ENCODE measurements at places on chromosomes 5 and 9. TPM values are rescaled to one million over a fixed set of nuclear protein-coding genes. Genes with fewer than 3 reads are reported as not detected.

The ADGRV1 gene
- total RNA-seq = 4.4 TPM

- DNase-seq = no peak
Measured at GRCh38 chr5:179118338-179118737, 58.2 kb downstream of the ZNF354C start.

DNA sequence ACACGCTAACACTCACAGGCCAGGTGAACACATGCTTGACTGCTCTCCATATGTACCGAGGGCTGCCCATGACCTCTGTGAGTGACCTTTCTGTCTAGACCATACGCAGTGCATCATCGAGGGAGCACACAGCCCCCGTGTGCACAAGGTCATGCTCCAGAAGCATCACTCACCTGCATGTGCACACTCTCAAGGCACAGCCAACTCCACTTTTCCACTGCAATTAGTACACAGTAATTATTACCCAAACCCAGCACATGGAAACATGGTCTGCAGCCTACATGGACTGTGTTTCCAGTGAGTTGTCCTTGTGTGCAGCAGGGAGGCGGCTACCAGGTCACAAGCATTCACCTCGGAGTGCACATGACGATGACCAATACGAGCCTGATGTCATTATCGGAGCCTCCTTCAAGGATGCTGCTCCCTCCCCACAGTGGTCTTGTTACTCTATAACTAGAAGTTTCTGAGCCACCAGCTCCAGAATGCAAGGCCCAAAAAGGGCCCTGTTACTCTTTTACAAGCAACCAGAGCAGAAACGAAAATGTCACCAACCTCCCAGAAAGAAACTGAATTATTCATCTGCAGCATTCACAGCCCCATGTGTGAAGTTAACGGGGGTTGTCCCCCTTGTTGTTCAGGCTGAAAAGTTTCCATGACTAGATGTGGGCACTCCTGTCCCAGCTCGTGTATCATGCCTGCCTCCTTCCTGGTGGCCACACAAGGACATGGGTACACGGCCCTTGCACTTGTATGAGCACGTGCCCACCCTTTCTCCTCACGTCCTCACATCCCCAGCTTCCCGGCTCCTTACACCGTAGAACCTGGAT lies 31.2 kb downstream of the SEMA4D start:
- no peak for DNase-seq

DNA sequence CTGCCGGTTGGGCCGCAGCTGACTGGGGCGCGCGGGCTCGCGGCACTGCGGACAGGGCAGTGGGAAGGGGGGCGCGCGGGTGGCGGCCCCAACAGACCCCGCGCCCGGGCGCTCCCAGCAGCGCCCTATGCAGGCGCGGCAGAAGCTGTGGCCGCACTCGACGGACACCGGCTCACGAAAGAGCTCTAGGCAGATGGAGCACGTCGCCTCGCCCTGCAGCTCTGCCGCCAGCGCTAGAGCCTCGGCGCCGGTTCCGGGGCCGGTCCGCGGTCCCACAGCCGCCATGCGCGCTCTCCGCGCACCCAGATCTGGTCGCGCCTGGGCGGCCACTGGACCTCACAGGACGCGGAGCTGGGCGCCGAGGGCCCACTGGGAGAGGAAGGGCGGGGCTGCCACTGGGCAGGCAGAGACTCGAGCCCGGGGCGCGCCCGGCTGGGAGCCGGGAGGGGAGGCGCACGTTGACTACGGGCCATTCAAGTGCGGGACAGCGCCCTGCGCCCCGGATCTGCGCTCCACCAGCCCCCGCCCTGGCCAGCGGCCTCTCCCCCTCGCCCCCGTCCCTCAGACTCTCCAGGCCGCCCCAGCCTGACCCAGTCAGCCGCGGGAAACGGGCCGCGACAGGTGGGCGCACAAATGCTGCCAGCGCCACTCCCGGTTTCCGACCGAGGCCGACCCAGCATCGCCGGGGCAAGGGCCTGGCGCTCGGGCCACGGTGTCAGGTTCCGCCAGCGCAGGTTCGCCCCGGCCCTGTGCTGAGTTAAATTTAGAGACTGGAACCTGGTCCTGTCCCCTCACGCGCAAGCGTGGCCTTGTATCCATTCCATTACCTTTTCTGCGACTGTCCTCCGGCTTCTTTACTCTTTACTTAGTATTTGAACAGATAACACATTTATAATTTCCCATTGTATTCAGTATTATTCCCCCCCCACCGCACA lies at the start of gene TRIM7:
Gene TRIM7 (minus strand): TSS at position 371 of the 935 bp plus-strand sequence. CDS start 86 bp downstream, at position 285.
- DNase-seq = peak; percentile 75

DNA sequence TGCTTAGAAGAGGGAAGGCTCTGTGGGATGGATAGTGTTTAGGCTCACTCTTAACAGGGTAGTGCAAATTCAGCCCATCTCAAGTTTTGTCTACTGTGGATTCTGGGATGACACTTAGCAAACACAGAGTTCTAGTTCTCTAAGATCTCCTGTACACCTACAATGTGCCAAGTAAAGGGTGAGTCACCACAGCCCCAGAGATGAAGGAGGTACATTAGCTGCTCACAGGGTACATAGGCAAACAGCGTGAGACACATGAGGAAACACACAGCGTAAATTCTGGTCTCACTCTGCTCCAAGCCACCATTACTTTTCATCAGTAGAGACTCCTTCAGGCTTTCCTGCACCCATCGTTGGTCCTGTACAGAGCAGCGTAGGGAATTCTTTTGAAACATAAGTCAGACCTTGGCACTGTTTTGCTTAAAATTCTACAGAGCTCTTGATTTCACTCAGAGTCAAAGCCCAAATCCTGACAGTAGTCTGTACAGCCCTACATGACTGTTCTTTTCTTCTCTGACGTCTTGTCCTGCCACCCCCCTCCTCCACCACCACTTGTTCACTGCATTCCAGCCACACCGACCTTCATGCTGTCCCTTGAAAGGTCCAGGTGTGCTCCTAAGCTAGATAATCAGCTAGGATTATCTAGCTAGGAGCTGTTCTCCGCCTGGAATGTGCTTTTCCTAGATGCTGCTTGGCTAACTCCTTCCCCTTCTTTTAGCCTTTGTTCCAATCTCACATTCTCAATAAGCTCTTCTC lies 8.7 kb downstream of the ASTN2 start:
- no peak for DNase-seq

DNA sequence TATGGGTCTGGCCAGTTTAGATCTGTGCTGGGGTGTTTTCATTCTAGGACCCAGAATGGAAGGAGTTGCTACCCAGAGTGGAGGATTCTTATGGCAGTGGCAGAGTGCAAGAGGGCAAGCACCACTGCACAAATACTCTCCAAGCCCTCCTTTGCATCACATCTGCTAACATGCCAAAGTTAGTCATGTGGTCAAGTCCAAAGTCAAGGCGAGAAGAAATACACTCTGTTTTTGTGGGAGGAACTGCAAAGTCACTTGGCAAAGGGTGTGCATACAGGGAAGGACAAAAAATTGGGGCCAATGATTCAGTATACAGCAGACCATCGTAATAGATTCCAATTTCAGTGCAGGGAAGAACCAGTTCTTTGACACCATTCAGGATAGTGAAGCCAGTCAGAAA lies 43.9 kb upstream of the HMGCS1 start:
- DNase-seq = no peak

The IL13 gene
- total RNA-seq = not detected

GRCh38 chr9:97811533-97812246 lies 41.3 kb upstream of the FOXE1 start:
- DNase-seq = peak; percentile 26

DNA sequence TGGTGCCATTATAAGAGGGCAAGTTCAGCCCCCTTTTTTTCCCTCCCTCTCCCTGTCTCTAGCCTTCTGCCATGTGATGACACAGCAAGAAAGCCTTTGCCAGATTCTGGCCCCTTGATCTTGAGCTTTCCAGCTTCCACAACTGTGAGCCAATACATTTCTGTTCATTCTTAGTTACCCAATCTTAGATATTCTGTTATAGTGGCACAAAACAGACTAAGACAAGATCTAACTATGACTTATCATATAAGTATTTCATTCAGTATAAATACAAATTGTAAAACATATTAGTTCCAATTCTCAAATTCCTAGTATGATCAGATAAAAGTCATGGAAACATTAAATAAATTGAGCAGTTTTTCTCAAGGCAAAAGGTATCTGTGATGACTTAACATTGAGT lies 276.3 kb downstream of the COX7C start:
- DNase-seq = no peak

GRCh38 chr5:74239261-74239660 lies 401.3 kb downstream of the ENC1 start:
- DNase-seq = no peak

GRCh38 chr5:94522117-94522516 lies 96.3 kb downstream of the KIAA0825 start:
- DNase-seq = no peak

GRCh38 chr9:137156567-137157375 lies 13.1 kb downstream of the LRRC26 start:
- no peak for DNase-seq

- DNase-seq = no peak
Measured at GRCh38 chr5:171580502-171581265, 161.2 kb downstream of the FGF18 start.

The PCDHGA11 gene
- total RNA-seq = 2.0 TPM

DNA sequence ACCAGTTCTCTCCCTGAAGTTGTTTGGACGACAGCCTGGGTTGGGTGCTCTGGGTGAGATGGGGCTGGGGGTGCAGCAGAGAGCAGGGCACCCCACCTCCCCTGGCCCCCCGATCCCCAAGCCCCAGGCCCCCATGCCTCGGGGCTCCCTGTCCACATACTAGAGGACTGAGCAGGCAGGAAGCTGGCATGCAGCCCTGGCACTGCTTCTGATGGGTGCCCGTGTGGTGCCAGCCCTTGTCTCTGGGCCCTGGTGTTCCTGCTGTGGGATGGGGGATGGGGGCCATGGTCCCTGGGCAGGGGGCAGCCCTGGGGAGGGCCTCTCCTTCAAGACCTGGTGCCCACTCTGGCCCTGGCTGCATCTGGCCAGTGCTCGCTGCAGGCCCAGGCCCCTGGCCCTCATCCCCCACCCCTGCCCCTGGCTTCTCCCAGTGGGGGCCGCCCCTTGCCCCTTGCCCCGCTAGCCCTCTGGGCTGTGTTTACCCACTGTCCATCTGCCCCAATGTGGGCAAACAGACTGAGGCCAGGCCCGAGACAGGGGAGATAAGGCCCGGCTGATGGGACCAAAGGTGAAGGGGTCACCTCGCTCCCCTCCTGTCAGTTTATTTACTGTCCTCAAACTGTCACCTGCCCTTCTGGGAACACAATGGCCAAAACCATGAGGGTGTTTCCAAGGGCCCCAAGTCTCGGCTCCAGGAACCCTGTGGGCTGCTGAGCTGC lies 67.3 kb upstream of the RXRA start:
- DNase-seq = no peak

DNA sequence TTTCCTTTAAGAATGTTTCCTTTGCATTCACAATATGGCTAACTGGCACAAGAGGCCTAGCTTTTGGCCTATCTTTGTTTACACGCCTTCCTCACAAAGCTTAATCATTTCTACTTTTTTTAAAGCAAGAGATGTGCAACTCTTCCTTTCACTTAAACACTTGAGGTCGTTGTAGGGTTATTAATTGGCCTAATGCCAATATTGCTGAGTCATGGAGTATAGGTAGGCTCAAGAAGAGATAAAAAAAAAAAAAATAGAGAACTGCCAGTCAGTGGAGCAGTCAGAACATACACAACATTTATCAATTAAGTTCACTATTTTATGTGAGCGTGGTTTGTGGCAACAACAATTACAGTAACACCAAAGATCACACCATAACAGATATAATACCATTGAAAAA lies 5.9 kb downstream of the FKBP15 start:
- DNase-seq = no peak

The CNTNAP3 gene
- 0.37 TPM for total RNA-seq

DNA sequence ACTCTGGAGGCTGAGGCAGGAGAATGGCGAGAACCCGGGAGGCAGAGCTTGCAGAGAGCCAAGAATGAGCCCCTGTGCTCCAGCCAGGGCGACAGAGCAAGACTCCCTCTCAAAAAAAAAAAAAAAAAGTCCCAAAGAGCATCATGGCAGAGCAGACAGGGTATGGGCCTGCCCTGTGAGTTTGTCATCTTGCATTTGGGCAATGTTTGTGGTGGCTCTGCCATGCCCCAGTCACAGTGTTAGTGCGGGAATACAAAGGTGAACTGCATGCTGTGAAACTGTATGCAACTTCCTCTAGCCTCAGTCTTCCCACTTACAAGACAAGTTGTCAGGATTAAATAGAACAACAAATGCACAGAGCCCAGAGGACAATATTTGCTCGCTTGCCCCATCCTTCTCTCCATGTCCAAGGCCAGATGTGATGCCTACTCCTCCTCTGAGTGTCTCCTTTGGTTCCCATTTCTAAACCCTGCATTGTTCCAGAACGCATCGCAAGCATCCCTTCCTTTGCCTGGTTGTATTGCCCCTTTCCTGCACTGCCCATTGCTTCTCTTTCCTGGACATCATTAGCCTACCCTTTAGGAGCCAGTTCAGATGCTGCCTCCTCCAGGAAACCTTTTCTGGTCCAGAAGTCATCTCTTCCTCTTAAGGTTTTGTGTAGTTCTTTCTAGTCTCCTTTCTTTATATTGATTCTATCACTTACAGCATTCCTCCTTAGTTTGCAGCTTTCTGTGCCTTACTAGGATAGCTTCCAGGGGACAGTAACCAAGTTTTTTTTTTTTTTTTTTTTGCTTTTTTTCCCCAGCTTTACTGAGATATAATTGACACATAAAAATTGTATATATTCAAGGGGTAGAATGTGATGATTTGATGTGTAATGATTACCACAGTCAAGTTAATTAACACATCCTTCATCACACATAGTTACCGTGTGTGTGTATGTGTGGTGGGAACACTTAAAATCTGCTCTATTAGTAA lies 69.0 kb upstream of the TNFAIP8 start:
- no peak for DNase-seq

DNA sequence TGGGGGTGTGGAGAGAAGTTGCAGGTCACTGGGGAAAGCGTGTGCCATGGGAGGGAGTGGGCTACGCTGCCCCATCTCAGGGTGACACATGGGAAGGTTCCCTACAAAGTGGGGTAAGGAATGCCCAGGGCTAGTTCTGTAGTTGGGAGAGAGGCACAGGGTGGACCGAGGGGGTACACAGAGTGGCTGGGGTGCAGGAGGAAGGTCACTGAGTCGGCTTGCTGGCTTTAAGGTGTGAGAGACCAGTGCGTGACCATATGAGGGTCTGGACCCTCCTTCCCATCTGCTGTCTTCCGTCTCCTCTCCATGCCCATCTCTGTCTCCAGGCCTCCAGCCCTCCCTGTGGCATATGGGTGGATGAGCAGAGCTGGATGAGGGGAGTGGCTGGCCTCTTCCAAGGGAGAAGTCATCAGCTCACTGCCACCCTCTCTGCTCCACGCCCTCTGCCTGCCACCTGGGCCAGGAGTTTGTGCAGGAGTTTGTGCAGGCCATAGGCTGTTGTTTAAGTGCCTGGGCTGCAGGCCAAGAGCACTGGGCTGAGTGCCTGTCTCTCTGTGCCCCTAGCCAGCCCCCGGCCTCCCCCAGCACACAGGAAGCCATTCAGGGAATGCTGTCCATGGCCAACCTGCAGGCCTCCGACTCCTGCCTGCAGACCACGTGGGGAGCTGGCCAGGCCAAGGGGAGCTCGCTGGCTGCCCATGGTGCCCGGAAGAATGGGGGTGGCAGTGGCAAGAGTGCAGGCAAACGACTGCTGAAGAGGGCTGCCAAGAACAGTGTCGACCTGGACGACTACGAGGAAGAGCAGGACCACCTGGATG lies 96.8 kb downstream of the PHF2 start:
- DNase-seq = peak; percentile 31

Data from myocyte (in vitro differentiated cells).